ENCODE measurements at places on chromosomes 6 and 20. TPM values are rescaled to one million over a fixed set of nuclear protein-coding genes. Genes with fewer than 3 reads are reported as not detected.

The PEDS1 gene
- 52.1 TPM for total RNA-seq

The AVP gene
- not detected for total RNA-seq

The DNAH8 gene
- total RNA-seq, result not detected

The CTCFL gene
- total RNA-seq, result 0.41 TPM

The ETV7 gene
- 8.4 TPM for total RNA-seq

DNA sequence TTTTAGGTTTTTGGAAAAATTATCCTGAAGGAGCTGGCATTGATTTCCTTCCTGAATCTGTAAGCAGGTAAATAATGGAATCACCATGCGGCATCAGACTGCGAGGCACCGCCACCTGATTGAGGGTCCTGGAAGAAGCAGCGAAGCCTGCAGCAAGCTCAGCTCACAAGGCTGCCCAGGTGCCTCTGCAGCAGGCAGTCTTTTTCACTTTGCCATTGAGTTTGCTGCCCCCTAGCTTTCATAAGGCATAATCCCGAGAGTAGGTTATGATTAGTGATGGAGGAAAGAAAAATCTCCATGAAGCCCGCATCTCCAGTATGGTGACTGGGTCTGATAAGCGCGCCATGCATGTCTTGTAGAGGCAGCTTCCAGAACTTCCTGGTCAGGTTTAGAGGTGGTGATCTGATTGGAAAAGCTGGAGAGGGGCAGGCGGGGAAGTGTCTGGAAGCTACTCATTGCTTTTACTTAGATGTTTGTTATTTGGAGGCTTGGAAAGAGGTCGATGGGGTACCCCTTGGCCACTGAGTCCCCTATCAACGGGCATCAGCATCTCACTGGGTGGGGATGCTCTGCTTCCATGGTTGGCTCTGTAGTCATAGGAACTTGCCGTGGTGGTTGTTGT lies 26.7 kb downstream of the IYD start:
- no peak for DNase-seq

- no peak for DNase-seq
Observed at GRCh38 chr6:119322034-119322433, 27.5 kb downstream of the MAN1A1 start.

DNA sequence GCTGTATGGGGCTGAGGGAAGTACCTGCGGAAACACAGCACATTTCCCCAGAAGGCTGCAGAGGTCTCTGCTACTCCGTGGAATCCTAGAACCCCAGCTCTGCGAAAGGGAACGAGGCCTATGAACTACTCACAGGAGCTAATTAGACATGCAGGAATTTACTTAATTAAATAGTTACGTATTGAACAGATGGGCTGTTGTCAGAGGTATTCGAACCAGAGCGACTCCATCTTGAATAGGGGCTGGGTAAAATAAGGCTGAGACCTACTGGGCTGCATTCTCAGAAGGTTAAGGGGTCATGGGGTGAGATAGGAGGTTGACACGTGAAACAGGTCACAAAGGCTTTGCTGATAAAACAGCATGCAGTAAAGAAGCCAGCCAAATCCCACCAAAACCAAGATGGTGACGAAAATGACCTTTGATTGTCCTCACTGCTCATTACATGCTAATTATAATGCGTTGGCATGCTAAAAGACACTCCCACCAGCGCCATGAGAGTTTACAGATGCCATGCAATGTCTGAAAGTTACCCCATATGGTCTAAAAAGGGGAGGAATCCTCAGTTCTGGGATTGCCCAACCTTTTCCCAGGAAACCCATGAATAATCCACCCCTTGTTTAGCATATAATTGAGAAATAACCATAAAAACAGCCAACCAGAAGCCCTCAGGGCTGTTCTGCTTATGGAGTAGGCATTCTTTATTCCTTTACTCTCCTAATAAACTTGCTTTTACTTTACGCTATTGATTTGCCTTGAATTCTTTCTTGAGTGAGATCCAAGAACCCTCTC lies 14.7 kb upstream of the SSTR4 start:
- DNase-seq, result no peak

DNA sequence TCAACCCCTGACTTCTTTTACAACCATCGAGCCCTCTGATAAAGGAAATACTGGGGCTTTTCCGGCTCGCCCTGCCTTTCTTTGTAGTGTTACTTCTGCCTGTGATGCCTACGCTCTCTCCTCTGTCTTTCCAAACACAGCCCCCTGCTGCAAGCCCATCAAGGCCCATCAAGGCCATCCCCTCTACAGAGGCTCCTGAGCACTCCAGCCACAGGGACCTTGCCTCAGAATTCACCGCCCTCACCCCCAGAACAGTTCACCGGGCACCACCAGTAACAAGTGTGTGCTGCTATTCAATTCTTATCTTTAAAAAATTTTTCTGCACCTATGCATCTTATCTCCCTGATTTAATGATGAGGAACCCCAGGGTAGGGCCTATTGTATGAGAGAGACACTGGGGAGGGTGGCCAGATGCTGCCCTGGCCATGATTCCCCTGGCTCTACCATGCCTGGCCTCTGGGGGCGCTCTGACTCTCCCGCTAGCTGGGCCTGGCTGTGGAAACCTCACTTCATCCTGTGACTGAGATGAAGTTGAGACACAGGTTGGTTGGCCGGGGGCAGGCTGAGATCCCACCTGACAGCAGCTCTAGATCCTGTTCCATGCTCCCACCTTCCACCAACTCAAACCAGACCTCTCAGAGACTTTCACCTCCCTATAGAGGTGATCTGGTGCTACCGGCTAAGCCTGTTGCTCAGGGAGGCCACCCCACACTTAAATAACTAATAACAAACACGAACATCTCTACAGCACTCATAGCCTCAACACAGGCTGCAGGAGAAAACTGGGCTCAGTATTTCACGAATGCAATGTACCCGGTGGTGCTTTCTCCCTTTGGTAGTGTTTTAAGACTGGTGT lies 19.2 kb upstream of the GLP1R start:
- DNase-seq, result no peak

DNA sequence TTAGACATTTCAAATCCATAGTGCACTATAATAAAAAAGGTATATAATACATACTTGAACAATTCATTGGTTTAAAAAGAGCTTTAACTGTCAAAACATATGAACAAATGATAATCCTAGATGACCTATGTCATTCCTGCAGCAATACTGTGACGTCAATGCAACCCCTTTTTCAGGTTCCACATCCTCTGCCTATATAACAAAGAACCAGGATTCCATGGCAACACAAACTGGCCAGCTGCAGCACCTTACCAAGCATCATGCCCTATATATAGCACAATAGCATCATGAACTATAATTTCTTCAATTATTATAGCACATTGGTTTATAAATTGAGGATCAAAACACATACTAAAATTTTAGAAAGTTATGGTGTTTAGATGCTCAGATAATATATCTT lies 578 bp upstream of the PTCHD4 start:
- DNase-seq, result no peak

- no peak for DNase-seq
Observed at GRCh38 chr6:138008791-138009190, 98.4 kb downstream of the PERP start.

- DNase-seq, result no peak
Observed at GRCh38 chr6:130043344-130043743, 25.0 kb downstream of the L3MBTL3 start.

GRCh38 chr6:118535176-118535844 lies 12.8 kb upstream of the PLN start:
- no peak for DNase-seq

DNA sequence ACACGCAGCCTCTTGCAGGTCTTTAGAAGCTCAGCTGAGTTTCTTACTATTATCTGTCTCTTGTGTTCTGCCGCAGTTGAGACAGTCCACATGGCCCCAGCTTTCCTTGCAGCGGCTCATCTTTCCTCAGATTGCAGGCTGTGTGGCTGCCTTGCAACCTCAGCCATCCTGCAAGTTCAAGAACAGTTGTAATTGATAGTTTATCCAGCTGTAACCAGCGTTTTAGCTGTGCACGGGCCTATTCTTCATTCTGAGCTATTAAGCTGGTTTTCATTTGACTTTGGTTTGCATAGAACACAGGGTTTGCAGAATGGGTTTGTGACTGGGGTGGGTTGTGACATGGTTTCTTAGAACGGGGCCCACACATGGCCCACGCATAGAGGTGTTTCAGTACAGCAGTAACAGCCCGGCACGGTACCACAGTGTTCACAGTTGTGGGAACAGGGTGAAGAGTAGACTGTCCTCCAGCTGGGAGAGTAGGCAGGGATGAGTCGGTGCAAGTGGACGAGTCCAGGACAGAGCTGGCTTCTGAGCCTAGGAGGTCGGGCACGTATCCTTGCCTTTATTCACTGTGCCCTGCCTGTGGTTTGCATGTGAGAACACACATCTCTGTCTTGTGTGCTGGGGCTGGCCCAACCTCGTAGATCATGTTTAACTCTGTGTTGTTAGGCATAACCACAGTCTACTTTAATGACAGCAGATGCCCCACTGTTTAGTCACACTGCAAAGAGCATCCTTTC lies 89.2 kb downstream of the RPP40 start:
- peak; percentile 26 for DNase-seq

DNA sequence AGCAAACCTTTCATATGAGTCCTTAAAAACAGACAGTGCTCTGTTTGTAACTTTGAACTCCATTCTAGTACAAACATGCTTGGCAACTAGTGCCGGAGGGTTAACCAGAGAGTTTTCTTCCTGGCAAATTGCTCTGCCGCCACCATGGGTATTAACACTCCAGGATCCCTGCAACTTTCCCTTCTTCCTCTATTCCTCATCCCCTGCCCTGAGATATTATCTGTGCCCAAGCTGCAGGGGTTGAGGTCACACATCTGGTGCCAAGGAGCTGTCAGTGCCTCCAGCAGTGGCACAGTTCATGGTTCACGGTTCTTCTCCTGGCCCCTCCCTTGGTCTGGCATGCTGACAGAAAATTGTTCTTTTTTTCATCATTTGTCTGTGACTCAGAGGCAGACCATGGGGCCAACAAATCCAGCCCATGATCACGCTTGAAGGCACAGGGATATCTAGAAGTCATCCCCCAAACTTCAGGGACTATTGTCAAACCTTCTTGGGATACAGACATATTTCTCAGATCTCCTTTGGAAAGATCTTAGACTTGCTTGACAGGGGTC lies 77.5 kb downstream of the ATXN1 start:
- peak; percentile 81 for DNase-seq

GRCh38 chr6:165746331-165746730 lies 83.3 kb upstream of the PDE10A start:
- no peak for DNase-seq

- peak; percentile 10 for DNase-seq
Observed at GRCh38 chr6:15131651-15132061, 114.2 kb upstream of the JARID2 start.

DNA sequence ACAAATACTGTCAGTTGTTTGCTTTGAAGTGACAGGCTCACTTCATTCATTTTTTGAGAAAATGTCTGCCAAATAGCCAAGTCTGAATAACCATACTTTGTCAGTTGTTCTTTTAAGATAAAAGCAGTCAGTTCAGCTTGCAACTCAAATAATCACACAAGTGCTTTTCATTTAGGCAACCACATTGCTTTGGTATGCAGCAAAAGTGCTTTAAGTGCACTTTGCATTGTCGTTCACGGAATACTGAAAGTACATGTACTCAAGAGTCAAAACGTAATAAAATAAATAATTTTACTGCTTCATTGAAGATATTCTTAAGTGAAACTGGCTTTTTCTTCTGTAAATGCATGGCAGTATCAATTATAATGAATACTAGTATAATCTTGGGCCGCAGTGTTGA lies 107.2 kb downstream of the MMS22L start:
- no peak for DNase-seq

- DNase-seq, result no peak
Observed at GRCh38 chr6:2971420-2972218, at the start of gene SERPINB6. SERPINB6 (minus strand) TSS chr6:2971567; CDS start chr6:2959332, 12,235 bp downstream.

DNA sequence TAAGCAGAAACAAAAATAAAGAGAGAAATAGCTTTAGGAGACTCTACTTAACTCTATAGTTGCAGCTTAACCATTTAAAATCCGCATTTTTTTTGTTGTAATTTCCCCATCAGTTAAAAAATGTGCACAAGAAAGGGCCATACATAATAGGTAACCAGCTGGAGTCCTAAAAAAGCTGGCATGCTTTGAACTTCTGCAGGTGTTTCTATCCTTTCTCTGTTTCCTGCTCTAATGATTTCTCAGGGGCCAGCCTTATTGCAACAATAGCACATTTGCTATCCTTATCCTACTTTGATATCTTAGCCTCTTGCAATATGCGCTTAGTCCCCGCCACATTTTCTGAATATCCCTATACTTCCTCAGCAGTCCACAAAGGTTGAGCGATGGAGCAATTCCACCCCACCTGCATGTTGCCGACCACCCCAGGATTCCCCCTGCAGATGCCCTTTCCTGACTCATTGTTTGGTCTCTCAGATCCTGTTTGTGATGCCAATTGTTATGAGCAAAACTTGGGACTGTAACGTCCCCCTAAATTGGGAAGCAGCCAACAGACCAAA lies 48.5 kb downstream of the TRIM27 start:
- DNase-seq, result no peak

- DNase-seq, result no peak
Observed at GRCh38 chr20:35648836-35649235, 15.9 kb downstream of the CPNE1 start.

DNA sequence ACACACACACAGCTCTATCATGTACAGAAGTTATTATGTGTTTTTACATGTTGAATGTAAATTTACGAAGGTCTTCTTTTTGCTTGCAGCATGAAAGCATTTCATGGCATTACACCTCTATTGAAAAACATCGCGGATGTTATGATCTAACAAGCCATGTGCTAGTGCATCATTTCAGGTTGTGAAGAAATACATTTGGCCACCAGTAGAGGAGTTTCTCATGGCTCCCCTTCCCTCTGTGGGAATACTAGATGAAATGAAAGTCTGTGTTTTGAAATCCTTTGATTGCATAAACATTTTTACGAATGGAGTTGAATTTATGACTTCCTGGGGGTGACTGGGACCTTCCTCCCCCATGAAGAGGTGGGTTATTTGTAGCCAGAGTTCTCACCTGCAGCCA lies 17.7 kb downstream of the MAS1 start:
- no peak for DNase-seq

DNA sequence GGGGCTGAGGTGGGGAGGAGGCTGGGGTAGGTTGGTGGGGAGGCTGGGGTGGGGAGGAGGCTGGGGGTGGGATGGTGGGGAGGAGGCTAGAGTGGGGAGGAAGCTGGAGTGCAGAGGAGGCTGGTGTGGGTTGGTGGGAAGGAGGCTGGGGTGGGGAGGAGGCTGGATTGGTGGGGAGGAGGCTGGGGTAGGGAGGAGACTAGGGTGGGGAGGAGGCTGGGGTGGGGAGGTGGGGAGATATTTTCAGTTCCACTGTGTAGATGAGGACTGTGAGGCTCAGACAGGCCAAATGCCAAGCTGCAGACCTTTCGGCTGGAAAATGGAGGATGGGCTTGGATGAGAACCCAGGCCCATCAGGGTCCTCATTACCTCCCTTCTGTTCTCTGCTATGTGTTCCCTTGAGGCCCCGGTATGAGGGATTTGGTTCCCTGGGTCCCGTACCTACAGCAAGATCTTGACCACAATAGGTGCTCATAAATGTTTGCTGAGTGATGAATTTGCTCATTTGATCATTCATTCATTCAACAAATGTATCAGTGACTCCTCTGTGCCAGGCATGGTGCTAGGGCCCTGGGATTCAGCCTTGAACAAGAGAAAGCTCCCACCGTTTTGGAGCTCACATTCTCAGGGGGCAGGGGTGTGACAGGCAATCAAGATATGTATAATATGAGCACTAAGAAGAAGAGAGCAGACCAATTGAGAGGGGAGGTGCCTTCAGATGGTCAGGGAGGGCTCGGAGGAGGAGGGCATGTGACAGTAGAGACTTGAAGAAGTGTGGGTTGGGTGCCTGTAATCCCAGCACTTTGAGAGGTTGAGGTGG lies 36.1 kb upstream of the NOL4L start:
- DNase-seq, result no peak

GRCh38 chr6:71410164-71410566 lies 121.6 kb downstream of the OGFRL1 start:
- DNase-seq, result peak; percentile 81

GRCh38 chr20:2820896-2821869 lies 5.0 kb downstream of the TMEM239 start:
- no peak for DNase-seq

All from kidney epithelial cell (primary cell).